Osteocyte (in vitro differentiated cells): ENCODE measurements at places on chromosomes 2 and 18. TPM values are rescaled to one million over a fixed set of nuclear protein-coding genes. Genes with fewer than 3 reads are reported as not detected.

Gene CBLN2
- not detected in 2 replicates for total RNA-seq

Gene SCYGR4
- not detected in 2 replicates for total RNA-seq

- H3K27me3 ChIP-seq: peaks cover 2% of the 10 kb centered on the region
- H3K4me3 ChIP-seq: no peak overlapping the region
- no peak for DNase-seq
- no peaks in the 10 kb centered on the region for H3K36me3 ChIP-seq
- H3K27ac ChIP-seq: no peak overlapping the region
These were observed 98.1 kb downstream of the RTP5 start for GRCh38 chr2:241967467-241968144.

DNA sequence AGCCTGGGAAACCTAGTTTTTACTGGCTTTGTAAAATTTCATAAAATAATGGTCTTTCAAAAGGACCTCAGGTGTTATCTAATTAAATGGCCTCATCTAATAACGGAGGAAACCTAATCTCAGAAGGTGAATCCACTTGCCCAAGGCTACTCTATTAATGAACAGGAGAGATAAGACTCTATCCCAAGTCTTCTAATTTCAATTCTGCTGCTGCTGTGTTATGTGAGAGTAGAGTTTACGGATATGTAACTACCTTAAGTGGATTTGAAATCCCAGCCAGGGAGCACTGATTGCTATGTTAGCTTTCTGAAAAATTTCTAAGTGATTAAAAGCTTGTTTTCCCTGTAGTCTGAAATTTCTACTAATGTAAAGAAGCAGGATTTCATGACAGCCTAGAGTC, 17.2 kb upstream of the ADCY3 start:
- no peak overlapping the region for H3K4me3 ChIP-seq
- H3K27ac ChIP-seq: no peak overlapping the region
- DNase-seq: no peak
- H3K4me1 ChIP-seq: no peaks in the 10 kb centered on the region

- no peak overlapping the region for H3K4me3 ChIP-seq
- no peak for DNase-seq
- H3K36me3 ChIP-seq: peaks cover 24% of the 10 kb centered on the region
- no peaks in the 10 kb centered on the region for H3K27me3 ChIP-seq
These were observed 58.1 kb upstream of the SDC1 start for GRCh38 chr2:20282916-20283592.

DNA sequence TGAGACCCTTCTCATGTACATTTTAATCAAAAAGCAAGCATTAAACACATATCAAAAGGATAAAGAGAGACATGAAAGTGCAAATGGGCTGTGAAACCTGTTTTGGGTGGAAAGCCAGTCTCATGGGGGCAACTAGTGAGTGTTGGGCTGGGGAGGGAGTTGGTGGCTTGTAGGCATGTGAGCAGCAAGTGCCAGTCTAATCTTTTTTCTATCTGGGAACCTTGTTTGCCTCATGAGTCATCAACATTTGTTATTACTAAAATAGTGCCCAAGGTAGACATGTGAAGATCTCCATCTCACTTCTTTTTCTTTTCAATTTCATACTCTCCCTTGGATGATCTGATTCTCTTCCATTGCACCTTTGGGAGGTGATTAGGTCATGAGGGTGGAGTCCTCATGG, 613.9 kb upstream of the GYPC start:
- no peak for DNase-seq
- H3K27me3 ChIP-seq: no peaks in the 10 kb centered on the region
- no peak overlapping the region for H3K27ac ChIP-seq
- H3K4me1 ChIP-seq: no peaks in the 10 kb centered on the region
- H3K36me3 ChIP-seq: no peaks in the 10 kb centered on the region
- H3K4me3 ChIP-seq: no peak overlapping the region

- H3K4me1 ChIP-seq: peaks cover 3% of the 10 kb centered on the region
- no peak overlapping the region for H3K4me3 ChIP-seq
- no peaks in the 10 kb centered on the region for H3K27me3 ChIP-seq
- no peak overlapping the region for H3K27ac ChIP-seq
These were observed 103.4 kb upstream of the HAAO start for GRCh38 chr2:42895791-42896135.

GRCh38 chr2:151777935-151778334, 43.7 kb upstream of the NEB start:
- DNase-seq: no peak
- no peaks in the 10 kb centered on the region for H3K27me3 ChIP-seq
- no peak overlapping the region for H3K4me3 ChIP-seq
- no peak overlapping the region for H3K27ac ChIP-seq
- H3K36me3 ChIP-seq: peaks cover 52% of the 10 kb centered on the region

DNA sequence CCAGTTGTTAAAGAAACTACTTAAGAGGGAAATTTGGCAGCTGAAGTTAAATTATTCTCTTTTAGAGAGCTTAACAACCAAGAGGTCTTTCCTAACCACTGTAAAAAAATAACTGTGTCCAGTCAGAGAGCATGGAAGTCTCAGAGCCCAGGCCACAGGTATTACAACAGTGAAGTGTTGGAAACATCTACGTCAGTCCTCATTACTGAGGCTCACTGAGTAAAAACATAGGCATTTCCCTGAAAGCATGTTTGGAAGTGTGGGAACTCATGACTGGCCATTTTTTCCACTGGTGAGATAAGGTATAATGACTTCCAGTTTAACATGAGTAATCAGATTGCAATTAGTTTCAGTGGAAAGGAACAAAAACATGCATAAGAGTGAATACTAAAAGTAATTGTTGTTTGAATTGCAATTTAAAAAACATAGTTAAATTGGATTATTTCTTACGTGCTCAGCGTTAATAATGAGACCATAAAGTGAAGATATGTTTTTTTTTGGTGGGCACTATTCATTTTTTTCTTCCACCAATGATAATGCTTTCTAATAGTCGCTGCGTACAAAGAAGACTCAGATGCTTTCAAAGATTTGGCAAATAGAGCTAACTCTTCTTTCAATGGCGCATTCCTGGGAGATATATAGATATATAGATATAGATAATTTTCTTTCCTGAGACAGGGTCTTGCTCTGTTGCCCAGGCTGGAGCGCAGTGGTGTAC, 60.8 kb downstream of the EFEMP1 start:
- peaks cover 39% of the 10 kb centered on the region for H3K4me1 ChIP-seq
- H3K27me3 ChIP-seq: no peaks in the 10 kb centered on the region
- H3K4me3 ChIP-seq: no peak overlapping the region
- no peak for DNase-seq
- H3K36me3 ChIP-seq: no peaks in the 10 kb centered on the region

GRCh38 chr18:3180325-3180724, 39.4 kb downstream of the MYOM1 start:
- H3K4me1 ChIP-seq: peaks cover 19% of the 10 kb centered on the region
- no peaks in the 10 kb centered on the region for H3K27me3 ChIP-seq
- no peaks in the 10 kb centered on the region for H3K36me3 ChIP-seq
- no peak overlapping the region for H3K27ac ChIP-seq
- no peak for DNase-seq

GRCh38 chr18:68676913-68677312, 38.0 kb downstream of the TMX3 start:
- no peak for DNase-seq
- no peak overlapping the region for H3K27ac ChIP-seq
- no peaks in the 10 kb centered on the region for H3K27me3 ChIP-seq
- peaks cover 2% of the 10 kb centered on the region for H3K4me1 ChIP-seq
